ENCODE measurements at places on chromosomes 12 and 14.

DNA sequence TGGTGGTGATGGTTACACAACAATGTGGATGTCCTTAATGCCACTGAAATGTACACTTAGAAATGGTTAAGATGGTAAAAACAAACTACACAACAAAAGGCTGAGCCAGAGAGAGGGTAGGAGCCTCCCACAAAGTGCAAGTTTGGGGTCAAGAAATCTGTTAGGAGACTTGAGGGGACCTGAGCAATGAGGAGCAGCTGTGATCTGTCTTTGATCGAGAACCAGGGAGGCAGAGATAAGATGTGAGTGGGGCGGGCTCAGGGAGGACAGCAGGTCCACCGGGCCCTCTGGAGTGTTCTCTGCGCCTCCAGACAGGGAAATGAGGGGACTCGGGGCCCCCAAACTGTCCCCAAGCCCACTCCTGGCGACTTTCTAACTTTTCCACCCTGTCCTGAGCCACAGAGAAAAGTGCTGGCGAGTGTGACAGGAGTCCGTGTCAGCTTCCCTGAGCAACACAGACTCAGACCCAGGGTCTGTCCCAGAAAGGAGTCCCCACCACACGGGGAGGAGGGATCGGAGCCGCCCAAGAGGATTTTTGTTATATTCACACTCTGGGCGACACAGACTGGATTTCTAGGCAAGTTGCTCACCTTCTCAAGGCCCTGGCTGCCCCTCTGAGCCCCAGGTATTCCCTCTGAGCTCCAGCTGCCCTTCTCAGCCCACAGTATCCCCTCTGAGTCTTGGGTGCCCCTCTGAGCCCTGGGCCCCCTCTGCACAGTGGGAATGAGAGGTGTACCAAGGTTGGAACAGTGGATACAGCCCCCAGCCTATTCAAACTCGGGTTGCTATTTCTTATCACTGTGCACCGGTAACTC, 11.5 kb upstream of the SCARB1 start:
- no peak for DNase-seq

GRCh38 chr12:82723093-82723492, 36.4 kb downstream of the TMTC2 start:
- DNase-seq = no peak

DNA sequence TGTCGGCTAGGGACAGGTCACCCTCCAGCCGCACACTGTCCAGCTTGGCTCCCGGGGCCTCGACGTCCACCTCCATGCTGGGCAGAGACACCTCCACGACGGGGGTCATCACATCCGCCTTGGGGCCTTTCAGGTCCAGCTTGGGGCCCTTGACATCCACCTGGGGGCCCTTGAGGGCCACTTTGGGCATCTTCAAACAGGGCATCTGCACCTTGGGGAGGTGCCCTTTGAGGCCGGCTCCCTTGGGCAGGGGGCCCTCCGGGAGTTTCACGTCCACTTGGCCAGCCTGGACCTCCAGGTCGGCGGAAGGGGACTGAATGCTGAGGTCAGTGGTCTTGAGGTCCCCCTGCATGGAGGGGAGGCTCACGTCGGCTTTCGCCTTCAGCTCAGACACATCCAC, 17.9 kb downstream of the PLD4 start:
- DNase-seq = no peak

- DNase-seq = no peak
Observed at GRCh38 chr12:62844915-62845314, 90.0 kb downstream of the PPM1H start.

DNA sequence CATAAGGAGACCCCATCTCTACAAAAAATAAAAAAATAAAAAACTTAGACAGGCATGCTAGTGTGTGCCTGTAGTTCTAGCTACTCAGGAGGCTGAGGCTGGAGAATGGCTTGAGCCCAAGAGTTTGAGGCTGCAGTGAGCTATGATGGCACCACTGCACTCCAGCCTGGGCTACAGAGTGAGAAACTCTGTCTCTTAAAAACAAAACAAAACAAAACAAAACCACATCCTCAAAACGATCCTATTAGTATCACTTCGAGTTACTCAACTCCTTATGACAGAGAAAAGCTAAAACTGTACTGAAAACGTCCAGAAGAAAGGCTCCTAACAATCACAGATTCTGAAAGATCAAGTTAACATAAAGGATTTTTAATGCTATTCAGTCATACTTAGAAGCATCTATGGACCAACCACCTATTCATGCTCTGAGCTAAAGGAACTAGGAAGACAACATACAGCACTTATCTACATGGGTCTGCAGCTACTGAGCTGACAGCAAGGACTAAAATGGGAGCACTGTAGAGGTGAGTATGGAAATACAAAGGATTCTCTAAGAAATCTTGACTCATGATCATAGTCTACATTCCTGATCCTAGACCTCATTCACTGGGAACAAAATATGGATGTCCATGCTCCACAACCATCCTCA, 75.3 kb upstream of the DUSP6 start:
- no peak for DNase-seq

DNA sequence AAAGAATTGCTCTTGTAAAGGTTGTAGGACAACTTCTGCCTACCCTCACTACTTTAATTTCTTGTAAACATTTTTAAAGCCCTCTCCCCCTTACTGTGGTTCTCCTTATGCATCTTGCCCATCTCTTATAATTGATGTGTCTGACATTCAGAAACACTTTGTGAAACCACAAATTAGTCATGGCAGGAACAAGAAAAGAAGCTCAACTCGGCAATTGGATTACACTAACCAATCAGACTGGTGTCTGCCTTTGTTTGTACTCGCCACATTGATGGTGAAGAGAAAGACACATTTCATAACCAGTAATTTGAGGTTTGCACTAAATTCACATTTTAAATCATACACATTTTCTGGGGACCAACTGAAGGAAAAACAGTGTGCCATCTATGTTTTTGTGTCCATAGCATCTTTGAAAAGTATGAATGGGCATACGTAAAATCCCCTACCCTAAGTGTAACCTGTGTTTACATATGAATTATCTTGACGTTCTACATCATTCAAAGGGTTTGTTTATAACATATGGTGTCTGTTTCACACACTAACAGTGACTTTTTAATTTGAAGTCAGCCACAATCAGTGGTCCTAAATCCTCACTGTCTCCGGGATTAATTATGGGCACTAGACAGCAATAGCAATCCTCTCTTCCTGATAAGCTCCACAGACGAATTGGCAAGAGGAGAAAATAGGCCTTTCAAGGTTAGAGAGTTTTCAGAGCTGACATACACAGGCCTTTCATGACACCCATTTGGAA, 49.9 kb downstream of the OTX2 start:
- peak; percentile 69 for DNase-seq

GRCh38 chr14:34981743-34982420, 910 bp upstream of the SRP54 start:
- peak; percentile 36 for DNase-seq

- no peak for DNase-seq
Observed at GRCh38 chr12:128820723-128821432, 2.9 kb downstream of the SLC15A4 start.

GRCh38 chr12:3750616-3751015, 2.3 kb downstream of the CRACR2A start:
- no peak for DNase-seq

- no peak for DNase-seq
Observed at GRCh38 chr14:38124506-38124905, 83.2 kb upstream of the SSTR1 start.
